Brain pericyte (primary cell): ENCODE measurements at places on chromosomes 12 and 14.

DNA sequence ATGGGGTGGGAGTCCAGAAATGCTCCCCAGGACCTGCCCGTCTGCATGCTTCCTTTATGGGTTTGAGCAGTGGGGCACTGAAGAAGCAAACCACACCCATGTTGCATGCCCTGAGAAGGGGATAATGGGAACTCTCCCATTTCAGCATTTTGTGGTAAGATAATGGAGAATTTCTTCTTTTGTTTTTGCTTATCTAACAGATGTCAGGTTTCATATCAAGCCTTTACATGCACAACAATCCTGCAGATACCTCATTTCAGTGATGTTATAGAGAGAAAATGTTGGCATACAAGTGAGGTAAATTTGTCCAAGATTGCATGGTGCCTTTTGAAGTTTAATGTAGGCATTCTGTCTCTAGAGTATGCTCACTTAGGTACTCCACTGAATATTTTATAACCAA, 177.0 kb downstream of the ALX1 start:
- no peak for DNase-seq

DNA sequence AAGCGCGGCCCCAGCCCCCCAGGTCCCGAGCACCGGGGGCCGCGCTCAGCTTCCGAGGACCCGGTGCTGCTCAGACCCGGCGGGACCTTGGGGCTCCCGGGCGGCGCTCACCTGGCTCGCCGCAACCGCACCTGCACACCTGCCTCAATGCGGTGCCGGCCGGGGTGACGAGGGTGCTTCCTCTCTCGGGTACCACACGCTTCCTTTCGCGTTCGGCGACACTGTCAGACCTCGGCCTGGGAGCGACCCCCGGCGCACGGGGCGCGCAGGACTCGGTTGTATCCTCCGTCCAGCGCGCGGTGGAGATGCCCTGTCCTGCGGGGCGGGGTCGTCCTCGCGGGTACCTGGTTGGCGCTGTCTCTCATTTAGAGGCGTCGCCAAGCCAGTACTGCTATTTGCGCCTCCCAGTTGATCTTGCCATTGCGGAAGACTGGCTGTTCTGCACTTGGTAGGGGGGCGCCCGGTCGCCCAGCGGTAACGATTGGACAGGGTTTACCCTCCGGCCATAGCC, 718 bp downstream of the PACS2 start:
- no peak for DNase-seq

DNA sequence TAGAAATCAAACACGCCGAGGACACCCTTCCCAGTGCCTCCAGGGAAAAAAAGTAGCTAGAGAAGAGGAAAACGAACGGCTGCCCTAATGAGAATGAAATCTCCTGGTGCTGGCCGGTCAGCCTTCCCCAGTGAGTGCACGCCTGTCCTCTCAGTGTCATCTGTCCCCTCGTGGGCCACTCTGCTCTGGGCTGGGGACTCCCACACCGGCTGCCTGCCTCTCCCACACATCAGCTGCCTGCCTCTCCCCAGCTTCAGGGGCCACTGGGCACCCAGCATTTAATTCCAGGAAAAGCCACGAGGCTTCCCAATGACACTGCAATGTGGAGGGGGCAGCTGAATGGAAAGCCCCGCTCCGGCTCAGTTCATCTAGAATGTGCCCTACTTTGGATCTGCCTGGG, 59.0 kb downstream of the CCDC85C start:
- no peak for DNase-seq

DNA sequence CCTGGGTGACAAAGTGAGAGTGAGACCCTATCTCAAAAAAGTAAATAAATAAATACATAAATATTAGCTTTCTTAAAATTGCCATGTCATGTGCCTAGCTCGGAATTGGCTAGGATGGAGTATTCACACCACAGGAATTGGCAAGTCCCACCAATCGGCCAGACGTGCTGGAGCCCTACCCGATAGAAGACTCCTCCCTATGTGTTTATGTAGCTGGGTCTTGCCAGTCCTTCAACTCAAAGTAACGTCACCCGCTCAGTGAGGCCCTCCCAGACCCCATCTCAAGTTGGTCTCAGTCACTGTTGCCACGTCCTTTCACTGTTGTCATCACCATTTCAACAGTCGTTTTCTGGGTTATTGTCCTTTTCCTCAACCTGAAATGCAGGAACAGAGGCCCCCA, 20.2 kb downstream of the VRTN start:
- no peak for DNase-seq

DNA sequence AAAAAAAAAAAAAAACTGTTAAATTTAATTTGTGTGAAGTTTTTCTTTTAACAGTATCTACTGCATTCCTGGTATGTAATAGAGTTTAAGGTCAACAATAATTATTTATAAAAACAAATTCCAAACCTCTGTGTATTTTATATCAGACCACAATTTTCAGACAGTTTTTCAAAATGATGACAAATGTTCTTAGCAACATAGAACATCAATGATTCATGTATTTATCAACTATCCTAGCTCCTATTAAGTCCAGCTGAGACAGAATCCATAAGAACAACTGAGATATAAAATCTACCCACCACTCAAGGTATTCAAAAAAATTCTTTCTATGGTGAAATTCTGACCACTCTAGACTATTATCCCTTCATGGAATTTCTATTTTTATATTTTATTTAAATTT, 144.5 kb downstream of the EPS8 start:
- DNase-seq, result no peak

GRCh38 chr14:104200106-104200505, 61.7 kb downstream of the KIF26A start:
- no peak for DNase-seq

DNA sequence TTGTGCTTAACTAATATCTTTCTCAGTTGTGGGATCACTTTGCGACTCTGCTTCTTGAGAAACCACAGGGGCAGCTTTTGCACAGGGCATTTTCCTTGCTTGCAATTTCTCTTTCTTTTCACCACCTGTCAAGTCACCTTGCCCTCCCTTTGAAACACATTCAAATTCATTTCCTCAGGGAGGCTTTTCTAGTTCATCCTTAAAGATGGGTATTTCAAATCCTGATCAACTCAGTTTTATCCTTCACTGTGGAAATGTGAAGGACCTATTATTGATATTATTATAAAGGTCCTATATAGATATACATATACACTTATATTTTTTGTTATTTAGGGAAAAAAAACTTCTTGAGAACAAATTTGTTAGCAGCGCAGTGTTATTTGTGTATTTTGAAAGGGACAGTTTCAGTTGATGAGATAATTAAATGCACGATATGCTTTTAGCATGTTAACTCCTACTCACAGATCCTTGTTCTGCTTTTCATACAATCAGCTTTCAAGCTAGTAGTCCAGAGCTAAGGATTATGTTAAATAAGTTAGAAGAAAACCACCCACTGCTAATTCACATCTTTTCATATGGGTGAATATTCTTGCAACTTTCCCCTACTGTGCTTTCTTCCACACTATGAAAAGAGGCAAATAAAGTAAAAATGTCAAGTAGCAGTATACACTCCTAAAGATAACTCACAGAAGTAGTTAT, 501.4 kb upstream of the RGS6 start:
- no peak for DNase-seq

DNA sequence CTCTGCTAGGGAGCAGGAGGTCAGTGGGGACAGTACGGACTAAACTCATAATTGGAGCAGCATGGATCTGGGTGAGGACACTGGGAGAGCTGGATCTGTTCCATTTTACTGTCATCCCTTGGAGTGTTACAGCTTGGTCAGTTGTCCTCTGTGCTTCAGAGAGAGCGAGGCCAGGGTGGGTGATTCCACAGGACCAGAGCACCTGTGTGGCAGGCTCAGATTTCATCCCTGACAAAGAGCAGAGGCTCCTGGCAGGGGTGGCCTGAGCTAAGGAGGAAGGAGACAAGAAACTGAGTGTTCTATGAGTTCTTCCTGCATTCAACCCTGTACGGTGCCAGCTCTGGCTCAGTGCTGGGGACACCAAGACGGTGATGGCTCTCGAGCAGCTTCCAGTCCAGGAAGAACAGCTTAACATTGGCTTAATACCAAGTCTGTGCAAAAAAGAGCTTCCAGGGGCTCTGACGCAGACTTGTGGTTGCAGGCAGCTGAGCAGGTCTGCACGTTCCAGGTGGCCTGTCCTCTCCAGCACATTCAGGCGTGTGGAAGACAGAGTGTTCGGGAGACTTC, 8.4 kb upstream of the PGF start:
- DNase-seq, result no peak

DNA sequence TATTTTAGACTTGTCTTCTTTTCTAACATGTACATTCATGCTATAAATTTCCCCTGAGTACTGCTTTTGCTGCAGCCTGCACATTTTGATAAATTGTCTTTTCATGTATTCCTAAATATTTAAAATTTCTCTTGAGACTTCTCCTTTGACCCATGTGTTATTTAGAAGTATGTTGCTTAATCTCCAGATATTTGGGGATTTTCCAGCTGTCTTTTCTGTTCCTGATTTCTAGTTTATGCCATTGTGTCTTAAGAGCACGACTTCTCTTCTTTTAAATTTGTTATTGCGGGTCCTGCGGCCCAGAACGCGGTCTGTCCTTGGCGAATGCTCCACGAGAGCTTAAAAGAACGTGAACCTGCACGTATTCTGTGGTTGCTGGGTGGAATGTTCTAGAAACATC, 136.4 kb downstream of the KIF26A start:
- DNase-seq, result no peak

DNA sequence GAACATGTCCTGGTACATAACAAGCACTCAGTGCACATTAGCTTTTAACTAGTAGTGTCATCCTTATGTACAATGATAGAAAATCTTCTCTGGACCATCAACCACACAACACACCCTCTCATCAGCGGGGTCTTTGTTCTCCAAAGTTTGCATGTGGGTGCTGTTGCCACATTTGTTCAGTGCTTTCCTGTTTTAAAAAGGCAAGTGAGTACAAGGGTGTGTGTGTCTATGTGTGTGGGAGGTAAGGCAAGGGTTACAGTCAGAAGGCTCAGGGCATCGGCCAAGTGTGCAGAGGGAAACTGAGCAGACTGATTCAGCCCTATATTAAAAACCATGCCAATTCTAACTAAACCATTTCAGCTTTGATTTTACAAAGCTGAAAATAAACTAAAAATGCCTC, 17.9 kb downstream of the KRT76 start:
- DNase-seq, result no peak

GRCh38 chr12:100826323-100826722, 31.7 kb downstream of the ANO4 start:
- DNase-seq, result no peak

DNA sequence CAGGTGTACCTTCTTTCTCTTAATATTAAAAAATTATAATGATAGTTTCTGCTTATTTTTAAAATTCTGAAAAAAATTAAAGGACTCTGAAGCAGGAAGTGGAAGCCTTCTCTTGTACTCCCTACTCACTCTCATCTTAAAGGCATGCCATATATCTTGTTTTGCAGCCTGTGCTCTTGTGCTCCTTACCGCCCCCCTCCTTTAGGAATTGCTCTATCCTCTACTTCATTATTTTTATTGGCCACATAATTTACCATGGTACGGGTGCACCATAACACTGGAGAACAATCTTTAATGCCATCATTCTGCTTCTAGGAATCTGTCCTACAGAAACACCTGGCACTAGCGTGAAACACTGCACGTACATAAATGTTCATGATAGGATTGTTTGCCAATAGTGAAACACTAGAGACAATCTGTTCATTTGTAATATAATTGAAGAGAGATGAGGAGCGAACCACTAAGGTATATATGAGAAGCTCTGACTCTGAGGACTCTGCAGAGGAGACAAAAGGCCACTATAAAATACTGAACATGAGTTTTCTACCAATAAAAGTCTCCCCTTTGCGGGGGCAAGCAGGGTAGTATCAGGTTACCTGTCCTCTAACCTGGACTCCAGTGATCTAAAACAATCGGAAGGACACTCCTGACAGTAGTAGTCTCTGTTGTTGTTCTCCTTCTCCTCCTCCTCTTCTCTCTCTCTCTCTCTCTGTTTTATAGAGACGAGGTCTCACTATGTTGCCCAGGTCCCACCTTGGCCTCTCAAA, 6.3 kb upstream of the NYNRIN start:
- no peak for DNase-seq

DNA sequence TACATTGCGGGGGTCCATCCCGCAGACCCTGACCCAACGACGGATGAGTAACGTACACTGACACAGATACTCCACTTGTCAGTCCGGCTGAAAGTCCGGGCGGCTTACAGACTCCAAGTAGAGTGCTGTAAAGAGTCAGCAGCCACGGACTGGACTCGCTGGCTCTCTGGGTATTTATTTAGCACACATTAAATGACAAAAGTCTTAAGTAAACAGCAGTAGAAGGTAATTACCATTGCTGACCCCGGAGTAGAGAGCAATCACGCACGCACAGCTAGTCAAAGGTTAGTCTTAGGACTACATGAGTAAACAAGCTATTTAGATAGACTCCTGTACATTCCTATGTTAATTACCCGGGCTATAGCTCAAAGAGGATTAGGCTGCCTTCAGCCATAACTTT, 780.9 kb downstream of the RPS29 start:
- DNase-seq, result no peak

DNA sequence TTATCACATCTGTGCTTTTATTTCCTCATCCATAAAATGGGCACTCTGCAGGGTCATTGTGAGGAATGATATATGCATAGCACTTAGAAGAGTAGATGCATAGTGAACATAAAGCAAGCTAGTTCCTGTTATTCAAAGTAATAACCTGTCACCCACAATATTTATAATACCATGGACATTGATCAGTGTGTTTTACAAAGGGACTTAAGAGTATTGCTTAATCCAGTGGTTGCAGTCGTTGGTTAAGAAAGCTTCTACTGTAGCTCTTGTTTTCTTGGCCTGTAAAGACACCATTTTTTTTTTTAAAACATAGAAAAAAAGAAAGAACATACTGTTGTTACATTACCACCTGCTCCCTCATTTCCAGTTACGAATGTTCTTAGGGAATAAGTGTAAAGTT, 13.1 kb downstream of the METAP2 start:
- no peak for DNase-seq

GRCh38 chr12:54338698-54339296, 13.9 kb downstream of the COPZ1 start:
- DNase-seq, result no peak

DNA sequence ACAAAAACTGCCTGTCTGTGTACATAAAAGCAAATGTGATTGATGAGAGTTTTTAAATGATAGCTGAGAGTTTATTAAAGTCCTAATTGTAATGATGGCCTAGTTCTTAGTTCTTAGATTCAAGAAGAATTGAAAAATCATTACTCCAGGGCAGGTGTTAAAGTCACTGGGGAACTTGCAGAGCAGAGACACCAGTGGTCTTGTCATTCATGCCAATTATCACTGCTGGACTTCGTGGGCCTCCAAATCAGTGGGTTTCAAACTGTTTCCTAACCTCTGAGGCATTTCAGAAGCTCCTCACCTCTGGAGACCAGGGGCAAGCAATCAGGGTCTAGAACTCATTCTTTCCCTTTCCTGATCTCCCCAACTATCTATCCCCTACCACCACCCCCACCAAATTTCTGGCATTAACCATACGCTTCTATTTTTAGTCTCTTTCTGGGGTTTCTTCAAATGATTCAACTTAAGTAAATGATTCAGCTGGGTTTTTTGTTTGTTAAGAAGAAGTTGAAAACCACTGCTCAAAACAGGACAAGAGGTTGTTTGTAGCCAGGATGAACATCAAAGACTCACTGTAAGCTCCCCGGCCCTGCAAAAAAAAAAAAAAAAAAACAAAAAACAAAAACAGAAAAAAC, 80.1 kb downstream of the CEP83 start:
- DNase-seq, result no peak
